ENCODE measurements at places on chromosomes 3 and 15.

GRCh38 chr3:58994746-58995330 is 55.0 kb downstream of the CFAP20DC start:
- DNase-seq: peak; percentile 34

- no peak for DNase-seq
Measured at GRCh38 chr15:65926899-65927298, 57.6 kb downstream of the RAB11A start.

DNA sequence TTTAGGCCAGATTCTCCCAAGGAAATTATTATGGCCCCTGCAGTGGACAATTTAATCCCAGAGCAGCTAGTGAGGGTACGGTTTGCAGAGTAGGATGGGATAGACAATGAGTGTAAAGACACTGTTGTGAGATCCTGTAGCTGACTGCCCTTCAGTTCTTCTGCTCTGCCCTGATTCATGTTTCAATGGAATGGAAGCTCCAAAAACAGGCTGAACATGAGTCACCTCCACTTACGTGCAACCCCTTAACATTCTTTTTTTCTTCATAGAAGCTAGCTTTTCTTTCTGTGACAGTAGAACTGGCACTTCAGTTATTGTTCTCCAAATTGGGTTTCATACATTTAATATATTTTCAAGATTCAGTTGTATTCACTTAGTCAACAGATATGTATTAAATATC is 32.1 kb downstream of the CLDN18 start:
- no peak for DNase-seq

- no peak for DNase-seq
Measured at GRCh38 chr3:179005213-179005612, 66.4 kb downstream of the ZMAT3 start.

GRCh38 chr15:82186719-82187406 is 75.7 kb downstream of the EFL1 start:
- no peak for DNase-seq

- DNase-seq: no peak
Measured at GRCh38 chr15:39310633-39311032, 270.2 kb upstream of the THBS1 start.

DNA sequence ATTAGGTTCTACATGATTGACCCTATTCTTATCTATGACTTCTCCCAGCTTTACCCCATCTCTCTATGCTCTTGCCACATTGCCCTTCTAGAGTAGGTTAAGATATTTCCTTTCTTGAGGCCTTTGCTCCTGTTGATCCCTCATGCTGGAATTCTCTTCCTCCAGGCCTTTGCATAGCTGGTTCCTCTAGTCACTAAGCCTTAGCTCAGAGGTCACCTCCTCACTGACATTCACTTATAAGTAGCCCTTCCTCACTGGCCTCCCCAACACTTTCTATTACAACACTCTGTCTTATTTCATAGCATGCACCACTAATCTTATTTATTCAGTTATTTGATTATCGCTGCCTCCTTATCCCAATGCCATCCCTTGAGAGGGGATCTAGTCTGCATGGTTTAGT is 228.4 kb upstream of the COL8A1 start:
- no peak for DNase-seq

DNA sequence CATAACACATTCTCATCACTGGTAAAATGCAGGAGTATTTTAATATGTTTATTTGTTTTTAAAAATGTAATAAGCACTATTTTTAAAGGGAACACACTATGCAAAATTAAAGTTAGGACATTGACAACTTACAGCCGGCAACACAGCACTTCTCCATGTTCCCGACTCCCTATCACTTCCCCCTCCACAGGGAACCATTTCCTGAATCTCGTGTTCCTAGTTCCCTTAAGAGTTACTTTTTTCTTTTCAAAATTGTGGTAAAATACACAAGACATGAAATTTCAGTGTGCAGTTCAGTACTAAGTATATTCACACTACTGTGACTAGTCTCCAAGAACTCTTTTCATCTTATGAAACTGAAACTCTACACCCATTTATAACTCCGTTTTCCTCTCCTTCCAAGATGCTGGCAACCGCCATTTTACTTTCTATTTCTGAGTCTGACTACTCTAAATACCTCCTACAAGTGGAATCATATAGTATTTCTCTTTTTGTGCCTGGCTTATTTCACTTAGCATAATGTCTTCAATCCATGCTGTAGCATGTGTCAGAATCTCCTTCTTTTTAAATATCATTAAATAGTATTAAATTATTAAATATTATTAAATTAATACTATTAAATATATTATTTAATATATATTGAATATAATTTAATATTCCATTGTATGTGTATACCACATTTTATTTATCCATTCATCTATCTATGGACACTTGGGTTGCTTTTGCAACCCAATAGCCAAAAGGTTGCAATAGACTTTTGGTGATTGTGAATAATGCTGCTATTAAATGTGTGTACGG is 25.9 kb upstream of the UBE2Q2 start:
- no peak for DNase-seq

GRCh38 chr3:102471491-102471890 is 36.7 kb downstream of the ZPLD1 start:
- DNase-seq: no peak

DNA sequence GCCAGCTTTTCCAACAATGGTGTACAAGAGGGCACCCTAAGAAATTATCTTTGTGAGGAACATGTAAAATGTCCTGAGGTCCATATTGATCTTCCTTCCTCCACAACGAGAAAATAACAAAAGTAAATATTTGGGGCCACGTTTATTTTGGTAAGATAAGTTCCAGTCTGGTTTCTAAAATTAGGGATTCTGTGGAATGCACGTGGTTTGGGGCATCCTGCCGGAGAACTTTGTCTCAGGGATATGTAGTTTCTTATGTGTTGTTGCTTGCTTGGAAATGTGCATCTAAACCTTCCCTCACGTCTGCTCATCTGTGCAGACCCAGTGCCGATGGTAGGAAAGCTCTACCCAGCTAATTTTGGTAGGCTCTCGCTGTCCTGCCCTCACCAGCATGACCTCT is 62.8 kb downstream of the CTDSPL start:
- no peak for DNase-seq

GRCh38 chr15:28986108-28986507 is 100.3 kb downstream of the APBA2 start:
- no peak for DNase-seq

GRCh38 chr3:162847511-162847910 is 1350.9 kb downstream of the OTOL1 start:
- no peak for DNase-seq

- no peak for DNase-seq
Measured at GRCh38 chr3:58565621-58566397, 11.4 kb downstream of the FAM107A start.

GRCh38 chr3:120615847-120616609 is 19.9 kb downstream of the NDUFB4 start:
- no peak for DNase-seq

GRCh38 chr3:18030371-18030870 is 288.0 kb upstream of the TBC1D5 start:
- no peak for DNase-seq
